Activated naive CD4-positive, alpha-beta T cell treated with anti-CD3 and anti-CD28 coated beads, Interleukin-2, amount 50 U/mL, for 72 hours (primary cell): ENCODE measurements at places on chromosomes 6 and 20. TPM values are rescaled to one million over a fixed set of nuclear protein-coding genes. Genes with fewer than 3 reads are reported as not detected.

Gene AFDN
- 15.4 TPM for total RNA-seq

Gene AVP
- not detected for total RNA-seq

Gene CST4
- total RNA-seq, result not detected

Gene PNLDC1
- 0.35 TPM for total RNA-seq

Gene SASH1
- 0.49 TPM for total RNA-seq

Gene C6orf58
- total RNA-seq, result not detected

Gene GLP1R
- total RNA-seq, result 0.33 TPM

Gene NR2E1
- not detected for total RNA-seq

Gene KHDC1L
- total RNA-seq, result not detected

Gene TMEM217
- total RNA-seq, result 2.0 TPM

Gene BRD2
- 254 TPM for total RNA-seq

Gene BPIFB2
- total RNA-seq, result not detected

Gene CTCFL
- not detected for total RNA-seq

Gene TAGAP
- 65.0 TPM for total RNA-seq

Gene ATP6V1G2
- 4.1 TPM for total RNA-seq

Gene MCM8
- total RNA-seq, result 62.9 TPM

Gene PHACTR1
- total RNA-seq, result 0.29 TPM

Gene LY6G6C
- total RNA-seq, result not detected

Gene BHLHE23
- total RNA-seq, result not detected

Gene PTCRA
- total RNA-seq, result not detected

Gene BMP5
- total RNA-seq, result not detected

Gene WFDC12
- not detected for total RNA-seq

Gene FAM209B
- 0.88 TPM for total RNA-seq

Gene OR12D3
- total RNA-seq, result not detected

Gene THBD
- total RNA-seq, result not detected

Gene TBXT
- total RNA-seq, result not detected

Gene PSMB1
- total RNA-seq, result 223 TPM

Gene DSP
- not detected for total RNA-seq

Gene RPS18
- 4,545 TPM for total RNA-seq

Gene MICB
- 35.2 TPM for total RNA-seq

Gene GGTLC1
- total RNA-seq, result not detected

Gene SLC17A3
- 0.20 TPM for total RNA-seq

Gene SRMS
- total RNA-seq, result not detected

Gene FERMT1
- 0.23 TPM for total RNA-seq

Gene SMIM13
- 6.3 TPM for total RNA-seq

Gene LAMP5
- total RNA-seq, result not detected

Gene TPX2
- total RNA-seq, result 215 TPM

Gene MYLK2
- total RNA-seq, result 0.31 TPM

Gene ELOVL2
- total RNA-seq, result not detected

Gene MLN
- total RNA-seq, result not detected

Gene ADGB
- total RNA-seq, result not detected

Gene ADAM33
- not detected for total RNA-seq

Gene CFB
- total RNA-seq, result 3.6 TPM

Gene FAM162B
- total RNA-seq, result not detected

Gene MYLIP
- total RNA-seq, result 5.4 TPM

Gene SLC25A27
- 0.64 TPM for total RNA-seq

Gene ULBP1
- 0.99 TPM for total RNA-seq

Gene GPR6
- total RNA-seq, result not detected
